Ureter (tissue), 1 donor: ENCODE measurements at places on chromosomes 16 and 17. TPM values are rescaled to one million over a fixed set of nuclear protein-coding genes. Genes with fewer than 3 reads are reported as not detected.

DNA sequence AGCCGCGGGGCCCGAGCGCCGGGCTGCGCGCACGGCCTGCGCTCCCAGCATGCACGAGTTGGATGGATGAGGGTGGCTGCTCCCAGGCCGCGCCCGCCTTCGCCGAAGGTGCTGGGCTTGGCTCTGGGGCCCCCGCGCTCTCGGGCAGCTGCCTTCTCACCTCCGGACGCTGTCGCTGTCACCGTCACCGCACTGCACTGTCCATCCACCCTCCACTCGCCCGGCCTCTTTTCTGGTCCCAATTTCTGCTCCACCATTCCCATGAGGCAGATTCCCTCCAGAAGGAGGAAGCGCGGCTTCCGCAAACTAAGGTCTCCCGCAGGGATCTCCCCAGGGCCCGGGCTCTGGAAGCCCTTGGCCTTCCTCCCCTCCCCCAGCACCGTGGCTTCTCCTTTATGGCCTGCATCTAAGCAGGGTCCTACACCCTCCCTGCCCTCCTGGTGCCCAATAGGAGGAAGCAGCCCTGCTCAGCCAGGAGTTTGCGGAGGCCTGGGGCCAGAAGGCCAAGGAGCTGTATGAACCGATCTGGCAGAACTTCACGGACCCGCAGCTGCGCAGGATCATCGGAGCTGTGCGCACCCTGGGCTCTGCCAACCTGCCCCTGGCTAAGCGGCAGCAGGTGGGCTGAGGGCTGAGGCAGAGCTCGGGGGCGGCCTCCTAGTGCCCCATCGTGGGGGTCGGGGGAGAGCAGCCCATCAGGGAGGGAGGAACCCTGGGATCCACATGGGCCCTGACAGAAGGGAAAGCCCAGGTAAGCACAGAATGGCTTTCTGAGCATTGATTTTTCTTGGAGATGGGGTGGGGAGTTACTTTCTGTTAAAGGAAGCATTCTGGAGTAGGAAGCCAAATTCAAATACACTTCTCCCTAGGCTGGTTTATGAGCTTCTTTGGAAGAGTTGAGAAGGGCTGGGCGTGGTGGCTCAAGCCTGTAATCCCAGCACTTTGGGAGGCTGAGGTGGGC lies 899 bp downstream of the ACE start:
- DNase-seq: no peak

The PRKCB gene
- 14.3 TPM for total RNA-seq

DNA sequence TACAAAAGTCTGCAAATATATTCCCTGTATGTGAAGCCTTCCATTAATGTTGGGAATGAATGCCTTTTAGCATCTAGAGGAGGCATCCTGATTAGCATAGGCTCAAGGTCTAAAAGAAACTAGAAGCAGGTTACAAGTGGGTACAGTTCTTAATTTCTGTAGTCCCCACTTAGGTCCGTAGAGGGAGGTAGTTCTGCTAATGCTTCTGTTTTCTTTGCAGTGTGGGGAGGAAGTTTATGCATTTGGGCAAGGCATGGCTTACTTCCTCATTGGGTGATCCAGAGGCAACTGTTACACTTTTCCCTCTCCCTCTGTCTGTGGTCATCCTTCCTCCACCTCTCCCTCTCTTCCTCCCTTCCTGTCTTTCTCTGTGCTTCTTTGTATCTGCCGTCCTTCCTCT lies 108.4 kb upstream of the ZKSCAN2 start:
- no peak for DNase-seq

DNA sequence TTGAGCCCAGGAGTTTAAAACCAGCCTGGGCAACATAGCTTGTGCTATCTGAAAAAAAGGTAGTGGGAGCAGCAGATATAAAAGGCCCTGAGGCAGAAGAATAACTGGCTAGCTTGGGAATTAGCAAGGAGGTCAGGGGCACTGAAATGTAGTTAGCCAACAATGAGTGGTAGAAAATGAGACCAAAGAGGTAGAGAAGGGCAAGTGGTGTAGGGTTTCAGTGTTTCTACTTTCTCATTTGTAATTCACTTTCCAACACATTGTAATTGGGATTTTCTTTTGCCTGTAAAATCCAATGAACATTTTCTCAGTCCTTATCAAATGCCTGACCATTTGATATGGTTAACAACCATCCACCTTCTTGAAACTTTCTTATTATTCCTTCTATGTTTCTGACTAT lies 95.1 kb upstream of the CORO6 start:
- no peak for DNase-seq

The TUBG1 gene
- total RNA-seq: 49.7 TPM

GRCh38 chr17:3870871-3871306 lies 22.0 kb downstream of the CAMKK1 start:
- DNase-seq: no peak

- DNase-seq: no peak
Measured at GRCh38 chr17:67359960-67360791, 6.2 kb downstream of the PSMD12 start.

GRCh38 chr16:71242601-71243000 lies 12.1 kb upstream of the HYDIN start:
- no peak for DNase-seq

The SYCE1L gene
- total RNA-seq: 7.5 TPM

The TMEM219 gene
- total RNA-seq: 131 TPM

- DNase-seq: no peak
Measured at GRCh38 chr16:62034231-62035114, 1.8 kb downstream of the CDH8 start.

GRCh38 chr16:22373662-22374310 lies 633 bp downstream of the CDR2 start:
- DNase-seq: peak; percentile 54

DNA sequence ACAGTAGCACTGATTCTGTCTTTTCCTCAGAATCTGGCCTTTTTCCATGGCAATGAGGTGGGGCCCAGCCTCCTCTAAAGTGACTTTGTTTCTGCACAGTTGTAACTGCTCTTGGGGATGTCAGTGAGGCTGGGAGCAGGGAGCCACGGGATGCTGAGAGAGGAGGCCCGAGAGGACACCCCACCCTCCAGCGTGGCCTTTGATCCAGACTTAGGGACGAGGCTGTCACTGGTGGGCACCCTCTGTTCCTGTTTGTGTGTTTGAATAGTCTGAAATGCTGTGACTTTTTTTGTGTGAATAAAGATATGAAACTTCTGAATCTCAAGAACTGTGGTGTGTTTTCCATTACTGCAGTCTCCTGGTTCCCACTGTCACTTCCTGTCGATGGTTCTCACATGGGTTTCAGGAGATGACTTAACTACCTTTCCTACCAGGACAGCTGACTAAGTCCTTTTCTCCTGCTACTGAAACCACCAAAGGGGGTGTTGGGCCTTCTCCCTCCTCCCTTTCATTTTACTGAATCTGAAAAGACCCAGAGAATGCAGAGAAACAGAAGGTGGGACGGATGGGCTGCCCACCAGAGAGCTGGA lies 18.6 kb downstream of the KCTD2 start:
- no peak for DNase-seq

DNA sequence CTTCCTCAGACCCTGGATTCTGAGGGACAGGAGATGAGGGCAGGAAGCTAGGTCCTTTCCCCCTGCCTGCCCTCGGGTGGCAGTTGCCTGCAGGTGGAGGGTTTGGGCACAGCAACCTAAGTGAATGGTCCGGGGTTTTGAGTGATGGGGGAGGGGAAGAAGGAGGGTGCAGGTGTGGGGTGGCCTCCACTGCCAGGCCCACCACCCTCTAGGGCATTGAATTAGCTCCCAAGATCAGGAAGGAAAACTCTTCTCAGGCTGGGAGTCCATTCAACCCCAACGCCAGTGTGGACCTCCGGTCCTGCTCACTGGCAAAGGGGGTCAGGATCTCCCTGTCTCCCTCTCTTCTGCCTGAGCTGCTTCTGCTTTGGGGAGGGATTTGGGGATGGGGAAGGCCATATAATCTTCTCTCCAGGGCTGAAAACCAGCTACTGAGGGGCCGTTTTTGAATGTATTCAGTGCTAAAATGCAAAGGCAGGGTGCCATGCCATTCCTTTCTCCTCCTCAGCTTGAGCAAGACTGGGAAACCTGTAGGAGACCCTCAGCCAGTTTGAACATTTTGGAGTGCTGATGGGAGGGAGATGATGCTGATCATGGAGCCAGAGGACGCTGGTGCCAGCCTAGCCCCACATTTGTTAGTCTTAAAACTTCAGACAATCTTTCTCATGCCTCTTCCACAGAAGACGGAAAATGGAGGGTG lies 18.8 kb downstream of the GRB7 start:
- no peak for DNase-seq

- peak; percentile 31 for DNase-seq
Measured at GRCh38 chr16:2329532-2329931, 11.0 kb downstream of the ABCA3 start.

DNA sequence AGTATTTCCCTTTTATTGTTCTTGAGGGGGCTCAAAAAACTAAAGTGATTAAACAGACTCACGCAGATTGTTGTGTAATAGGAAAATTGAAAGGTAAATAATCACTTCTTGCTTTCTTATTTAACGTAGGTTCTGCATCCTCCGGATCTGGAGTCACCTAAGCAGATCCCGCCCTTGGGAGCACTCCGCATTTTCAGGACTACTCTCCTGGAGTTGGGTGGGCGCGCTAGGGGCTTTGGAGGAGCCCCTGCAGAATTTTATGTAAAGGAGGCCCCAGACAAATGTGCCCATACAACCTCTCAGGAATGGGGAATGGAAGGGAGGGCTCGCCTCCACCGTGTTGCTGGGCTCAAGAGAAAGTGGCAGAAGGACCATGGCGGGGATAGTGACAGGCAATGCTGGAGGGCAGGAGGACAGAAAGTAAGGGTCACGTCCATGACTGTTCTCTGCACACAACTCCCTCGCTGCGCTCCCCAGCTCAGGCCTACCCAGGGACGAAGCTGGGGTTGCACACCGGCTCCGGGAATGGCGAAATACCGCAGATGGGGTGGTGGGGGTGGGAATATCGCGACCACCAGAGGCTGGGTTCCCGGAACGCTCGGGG lies 8.3 kb downstream of the MT2A start:
- DNase-seq: no peak

The MED1 gene
- 40.9 TPM for total RNA-seq

DNA sequence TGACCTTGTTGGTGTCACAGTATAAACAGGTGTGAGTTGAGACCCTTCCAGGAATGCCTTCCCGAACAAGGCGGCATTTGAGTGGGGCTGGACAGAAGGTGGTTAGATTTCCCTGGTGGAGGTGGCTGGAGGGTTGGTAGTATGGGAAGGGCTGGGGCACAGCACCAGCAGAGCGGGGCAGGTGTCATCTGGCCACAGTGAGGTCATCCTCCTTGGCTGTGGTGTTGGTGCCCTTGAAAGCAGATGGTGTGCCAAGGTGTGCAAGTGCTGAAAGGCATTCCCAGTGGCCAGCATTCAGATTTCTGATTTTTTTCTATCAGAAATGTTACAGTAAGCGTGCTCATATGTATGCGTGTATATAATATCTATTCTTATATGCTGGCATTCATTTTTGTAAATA lies 126.6 kb downstream of the LAT start:
- DNase-seq: no peak

DNA sequence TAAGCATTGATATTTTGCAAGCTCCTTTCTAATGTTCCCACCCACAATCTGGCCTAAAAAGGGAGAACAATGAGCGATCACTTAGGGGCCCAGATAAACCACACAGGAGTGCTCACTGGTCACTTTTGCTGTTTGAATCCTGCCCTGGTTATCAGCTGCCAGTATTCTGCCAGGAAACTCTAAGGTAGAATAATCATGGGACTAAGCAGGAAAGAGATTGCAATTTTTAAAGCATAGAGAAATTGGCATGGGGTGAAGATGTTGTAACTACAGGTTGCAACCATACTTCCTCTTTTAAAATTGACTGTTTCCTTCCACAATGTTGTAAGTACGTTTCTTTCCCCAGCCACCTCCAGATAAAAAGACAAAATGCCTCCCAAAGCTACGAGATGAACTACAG lies 251.2 kb upstream of the CDH11 start:
- DNase-seq: no peak

GRCh38 chr16:56265184-56265583 lies 73.9 kb downstream of the GNAO1 start:
- no peak for DNase-seq

- DNase-seq: no peak
Measured at GRCh38 chr17:47009759-47010594, 30.9 kb upstream of the RPRML start.

- DNase-seq: no peak
Measured at GRCh38 chr16:13055480-13055879, 154.1 kb downstream of the SHISA9 start.

DNA sequence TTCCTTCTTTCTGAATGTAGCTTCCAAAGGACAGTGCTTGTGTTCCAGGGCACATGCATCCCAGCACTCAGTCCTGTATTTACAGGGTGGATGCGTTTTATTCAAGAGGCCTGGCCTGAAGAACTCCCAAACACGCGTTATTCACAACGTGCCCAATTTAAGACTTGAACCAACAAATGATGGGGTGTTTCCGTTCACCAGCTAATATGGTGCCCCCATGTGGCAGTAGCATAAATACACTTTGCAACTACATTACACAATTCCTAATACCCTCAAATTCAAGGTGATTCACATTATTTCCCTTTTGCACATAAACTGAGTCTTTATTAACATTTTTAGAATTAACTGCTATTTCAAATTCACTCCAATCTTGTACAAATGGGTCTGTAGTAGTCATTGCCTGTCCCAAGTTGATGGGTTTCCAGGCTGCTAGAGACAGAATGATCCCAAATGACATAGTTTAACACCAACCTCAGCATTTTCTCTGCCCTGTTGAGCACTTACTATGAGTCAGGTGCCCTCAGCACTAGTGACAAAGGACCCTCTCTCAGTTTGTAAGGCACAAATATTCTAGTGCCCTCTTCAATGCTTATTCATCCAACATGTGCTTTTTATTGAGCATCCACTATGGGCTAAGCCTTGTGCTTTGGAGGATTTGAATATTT lies 26.9 kb downstream of the HSD17B2 start:
- DNase-seq: no peak
